ENCODE measurements at places on chromosomes 5 and 9.
A peak's percentile ranks its signal among the peaks of the same experiment; 100 is the strongest.

DNA sequence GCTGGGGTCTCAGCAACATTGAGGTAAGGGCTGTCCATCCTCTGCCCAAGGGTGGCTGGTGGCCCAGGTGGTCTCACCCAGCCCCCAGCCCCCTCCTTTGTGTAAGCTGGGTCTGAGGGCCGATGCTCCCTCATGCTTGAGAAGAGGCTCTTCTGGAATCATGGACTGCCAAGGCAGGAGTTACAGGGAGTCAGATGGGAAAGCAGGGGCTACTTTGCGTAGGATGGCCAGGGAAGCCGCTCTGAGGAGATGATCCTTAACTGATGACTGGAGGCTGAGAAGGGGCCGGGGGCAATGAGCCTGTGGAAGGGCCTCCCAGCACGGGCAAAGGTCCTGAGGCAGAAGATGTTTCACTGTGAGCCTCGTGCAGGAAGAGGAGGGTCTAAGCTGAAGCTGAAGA lies 23.7 kb downstream of the NKX2-5 start:
- H3K4me3 ChIP-seq, result no peak overlapping the region
- H3K27ac ChIP-seq, result no peak overlapping the region
- no peak for DNase-seq
- no peaks in the 10 kb centered on the region for H3K27me3 ChIP-seq
- no peaks in the 10 kb centered on the region for H3K4me1 ChIP-seq

GRCh38 chr9:127149463-127150390 lies 27.3 kb upstream of the ANGPTL2 start:
- no peak overlapping the region for H3K27ac ChIP-seq
- no peaks in the 10 kb centered on the region for H3K36me3 ChIP-seq
- H3K4me1 ChIP-seq, result no peaks in the 10 kb centered on the region
- DNase-seq, result no peak
- H3K27me3 ChIP-seq, result no peaks in the 10 kb centered on the region
- no peak overlapping the region for H3K4me3 ChIP-seq

GRCh38 chr9:114223564-114224246 lies 68.4 kb downstream of the COL27A1 start:
- H3K27me3 ChIP-seq, result no peaks in the 10 kb centered on the region
- no peak for DNase-seq
- H3K36me3 ChIP-seq, result no peaks in the 10 kb centered on the region
- H3K4me3 ChIP-seq, result no peak overlapping the region

DNA sequence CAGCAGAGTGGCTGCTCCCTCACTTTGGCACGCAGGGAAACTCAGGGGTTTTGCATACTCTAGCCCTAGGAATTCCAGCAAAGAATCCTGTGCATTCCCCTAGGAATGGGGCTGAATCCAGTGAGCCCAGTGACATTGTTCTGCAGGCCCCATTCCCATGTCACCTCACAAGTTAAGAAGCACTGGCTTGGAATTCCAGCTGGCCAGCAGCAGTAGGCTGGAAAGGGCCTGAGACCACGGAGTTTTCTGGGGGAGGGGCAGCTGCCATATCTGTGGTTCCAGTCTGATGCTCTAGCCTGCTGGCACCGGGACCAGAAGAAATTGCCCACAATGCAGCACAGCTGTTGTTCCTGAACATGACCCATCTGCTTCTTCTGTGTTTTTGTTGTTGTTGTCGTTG lies 217.6 kb upstream of the DMRTA1 start:
- no peaks in the 10 kb centered on the region for H3K4me1 ChIP-seq
- no peaks in the 10 kb centered on the region for H3K27me3 ChIP-seq
- DNase-seq, result no peak
- H3K4me3 ChIP-seq, result no peak overlapping the region
- H3K27ac ChIP-seq, result no peak overlapping the region

- peaks cover 3% of the 10 kb centered on the region for H3K36me3 ChIP-seq
- peak overlapping the region; percentile 36 for H3K4me3 ChIP-seq
- H3K27me3 ChIP-seq, result no peaks in the 10 kb centered on the region
- no peak for DNase-seq
- H3K27ac ChIP-seq, result no peak overlapping the region
Observed at GRCh38 chr5:132526290-132526973, 16.9 kb downstream of the IL5 start.

GRCh38 chr5:115544043-115544435 lies 536 bp downstream of the FEM1C start:
- H3K36me3 ChIP-seq, result no peaks in the 10 kb centered on the region
- H3K4me3 ChIP-seq, result peak overlapping the region; percentile 85
- no peaks in the 10 kb centered on the region for H3K4me1 ChIP-seq
- peak overlapping the region; percentile 99 for H3K27ac ChIP-seq
- peak; percentile 57 for DNase-seq

- H3K36me3 ChIP-seq, result no peaks in the 10 kb centered on the region
- H3K4me1 ChIP-seq, result peaks cover 10% of the 10 kb centered on the region
- H3K27ac ChIP-seq, result peak overlapping the region; percentile 7
- H3K4me3 ChIP-seq, result no peak overlapping the region
- no peaks in the 10 kb centered on the region for H3K27me3 ChIP-seq
Observed at GRCh38 chr9:136563646-136564325, 17.9 kb upstream of the NOTCH1 start.

DNA sequence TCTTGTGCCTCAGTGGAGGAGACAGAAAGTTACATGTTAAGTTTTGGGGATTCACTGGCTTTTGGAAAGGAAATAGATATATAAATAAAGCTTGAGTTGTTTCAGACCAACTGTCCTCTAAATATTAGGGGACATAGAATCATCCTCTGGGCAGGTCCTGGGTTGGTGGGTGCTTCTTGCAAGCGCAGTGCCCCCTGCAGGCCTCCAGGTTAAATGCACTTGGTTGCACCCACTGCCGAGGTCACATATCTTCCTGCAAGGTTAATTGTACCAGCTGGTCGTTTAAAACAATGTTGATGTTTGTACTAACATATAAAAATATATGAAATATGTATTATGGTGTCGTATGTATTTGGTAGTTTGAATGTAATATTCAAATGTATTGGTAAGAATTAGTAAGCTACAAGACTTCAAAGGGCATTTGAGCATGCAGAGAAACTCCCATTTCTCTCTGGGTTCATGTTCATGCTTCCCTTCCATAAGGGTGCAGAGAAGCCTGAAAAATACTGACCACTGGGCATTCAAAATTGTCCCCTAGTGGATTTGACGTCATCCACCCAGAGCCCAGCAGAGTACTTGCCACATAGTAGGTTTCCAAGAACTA lies 87.0 kb downstream of the ZNF618 start:
- no peaks in the 10 kb centered on the region for H3K4me1 ChIP-seq
- no peak for DNase-seq
- H3K36me3 ChIP-seq, result no peaks in the 10 kb centered on the region
- no peak overlapping the region for H3K4me3 ChIP-seq

DNA sequence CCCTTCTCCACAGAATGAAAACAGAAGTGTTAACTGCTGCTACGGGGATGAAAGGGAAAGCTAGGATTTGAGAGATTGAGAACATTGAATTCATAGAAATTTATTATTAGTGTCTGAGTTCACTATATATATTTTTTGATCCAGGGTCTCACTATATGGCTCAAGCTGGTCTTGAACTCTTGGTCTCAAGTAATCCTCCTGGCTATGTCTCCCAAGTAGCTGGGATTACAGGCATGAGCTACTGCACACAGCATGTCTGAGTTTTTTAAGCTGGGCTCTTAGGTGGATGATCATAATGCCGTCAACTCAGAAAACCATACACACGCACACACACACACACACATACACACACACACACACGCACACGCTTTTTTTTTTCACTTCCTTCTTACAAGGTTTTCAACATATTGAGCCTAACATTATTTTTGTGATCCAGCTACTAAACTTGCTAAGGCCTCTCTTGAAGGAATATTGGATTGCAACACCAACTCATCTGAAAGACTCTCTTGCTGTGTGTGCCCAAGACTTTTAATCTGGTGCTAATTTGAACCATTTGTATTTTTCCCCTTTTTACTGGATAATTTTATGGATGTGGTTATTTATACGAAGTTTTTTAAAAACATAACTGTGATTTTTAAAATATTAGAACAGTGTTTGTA lies 1045.4 kb downstream of the DTWD2 start:
- DNase-seq, result no peak
- no peaks in the 10 kb centered on the region for H3K36me3 ChIP-seq
- no peak overlapping the region for H3K4me3 ChIP-seq
- no peaks in the 10 kb centered on the region for H3K4me1 ChIP-seq
- H3K27me3 ChIP-seq, result no peaks in the 10 kb centered on the region

GRCh38 chr5:107090506-107090905 lies 580.2 kb downstream of the EFNA5 start:
- H3K27me3 ChIP-seq, result no peaks in the 10 kb centered on the region
- no peaks in the 10 kb centered on the region for H3K36me3 ChIP-seq
- no peaks in the 10 kb centered on the region for H3K4me1 ChIP-seq
- no peak overlapping the region for H3K27ac ChIP-seq

DNA sequence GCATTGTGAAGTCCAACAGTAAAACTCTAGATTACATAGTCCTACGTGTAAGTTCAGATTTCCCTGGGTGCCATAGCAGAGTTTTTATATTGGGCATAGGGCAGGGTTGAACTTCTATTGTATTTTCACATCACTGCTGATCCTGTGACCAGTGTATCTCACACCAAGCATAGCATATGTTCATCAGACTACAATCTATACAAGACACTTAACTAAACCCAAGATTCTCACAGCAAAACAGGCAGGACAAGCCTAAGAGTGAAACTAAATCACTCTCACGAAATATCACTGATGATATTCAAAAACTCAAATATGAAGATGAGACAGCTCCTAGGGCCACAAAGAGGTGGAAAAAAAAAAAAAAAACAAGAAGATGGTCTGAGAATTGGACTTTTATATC lies 3.2 kb upstream of the PPP1R2B start:
- H3K4me3 ChIP-seq, result no peak overlapping the region
- no peaks in the 10 kb centered on the region for H3K4me1 ChIP-seq
- no peak overlapping the region for H3K27ac ChIP-seq
- no peak for DNase-seq
- H3K27me3 ChIP-seq, result no peaks in the 10 kb centered on the region
- H3K36me3 ChIP-seq, result no peaks in the 10 kb centered on the region

DNA sequence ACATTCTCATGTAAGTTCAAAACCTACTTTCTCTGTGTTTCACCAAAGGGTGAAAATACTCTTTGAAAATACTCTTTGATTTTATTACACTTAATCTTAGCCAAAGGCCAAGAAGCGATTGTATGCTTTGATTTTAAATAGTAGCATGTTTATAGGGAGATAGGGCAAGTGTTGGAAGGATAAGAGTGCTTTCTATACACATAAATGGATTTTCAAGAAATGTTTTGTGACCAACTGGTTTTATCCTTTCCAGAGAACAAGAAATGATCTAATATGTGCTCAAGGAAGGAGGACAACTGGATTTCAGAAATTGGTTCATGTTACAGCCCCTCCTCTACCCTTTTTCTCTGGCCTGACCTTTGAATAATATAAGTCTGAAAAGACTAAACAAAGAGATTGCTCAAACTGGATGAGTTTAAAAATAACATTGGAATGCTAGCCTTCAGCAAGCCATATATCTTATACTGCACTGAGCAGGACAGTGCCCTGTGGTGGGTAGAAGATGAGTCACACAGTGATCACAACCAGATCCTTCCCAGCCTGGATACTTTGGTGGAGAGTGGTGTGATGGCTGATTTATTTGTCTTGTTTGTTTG lies 13.1 kb downstream of the PALM2AKAP2 start:
- H3K4me1 ChIP-seq, result no peaks in the 10 kb centered on the region
- H3K27ac ChIP-seq, result no peak overlapping the region
- DNase-seq, result no peak
- no peak overlapping the region for H3K4me3 ChIP-seq

DNA sequence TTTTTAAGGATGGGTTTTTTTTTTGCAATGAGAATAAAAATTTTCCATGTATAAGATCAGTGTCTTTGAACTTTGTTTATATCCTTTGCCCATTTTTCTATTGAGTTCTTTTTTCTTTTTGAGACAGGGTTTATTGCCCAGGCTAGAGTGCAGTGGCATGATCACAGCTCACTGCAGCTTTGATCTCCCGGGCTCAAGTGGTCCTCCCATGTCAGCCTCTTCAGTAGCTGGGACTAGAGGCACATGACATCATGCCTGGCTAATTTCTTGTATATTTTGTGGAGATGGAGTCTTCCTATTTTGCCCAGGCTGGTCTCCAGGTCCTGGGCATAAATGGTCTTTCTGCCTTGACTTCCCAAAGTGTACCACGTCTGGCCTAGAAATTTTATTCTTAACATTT lies 21.2 kb downstream of the GPBP1 start:
- H3K27me3 ChIP-seq, result no peaks in the 10 kb centered on the region
- H3K36me3 ChIP-seq, result no peaks in the 10 kb centered on the region
- no peaks in the 10 kb centered on the region for H3K4me1 ChIP-seq
- no peak overlapping the region for H3K4me3 ChIP-seq
- no peak overlapping the region for H3K27ac ChIP-seq
- DNase-seq, result no peak

GRCh38 chr5:160703547-160704189 lies 148.3 kb downstream of the ATP10B start:
- H3K27ac ChIP-seq, result no peak overlapping the region
- no peaks in the 10 kb centered on the region for H3K36me3 ChIP-seq
- H3K4me3 ChIP-seq, result no peak overlapping the region
- no peak for DNase-seq
- no peaks in the 10 kb centered on the region for H3K4me1 ChIP-seq

DNA sequence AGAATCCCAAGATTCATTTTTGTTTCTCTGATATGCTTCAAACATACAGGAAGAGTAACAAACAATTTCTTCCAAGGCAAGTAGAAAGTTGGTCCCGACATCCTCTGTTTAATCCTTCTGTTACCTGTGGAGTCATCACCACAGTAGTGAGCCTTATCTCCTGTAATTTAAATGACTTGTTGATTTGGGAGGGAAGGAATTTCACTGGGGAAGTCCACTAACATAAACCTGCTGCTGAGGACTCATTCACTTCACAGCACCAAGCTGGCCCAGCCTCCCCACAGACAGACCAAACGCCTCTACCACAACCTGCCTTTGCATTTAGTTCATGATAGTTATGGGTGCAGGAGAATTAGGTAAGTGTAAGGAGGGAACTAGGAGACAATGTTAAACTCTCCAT lies 63.2 kb downstream of the PRKACG start:
- H3K36me3 ChIP-seq, result no peaks in the 10 kb centered on the region
- no peaks in the 10 kb centered on the region for H3K4me1 ChIP-seq
- H3K27me3 ChIP-seq, result no peaks in the 10 kb centered on the region
- no peak for DNase-seq

GRCh38 chr5:90949469-90950358 lies 391.1 kb downstream of the ADGRV1 start:
- no peak overlapping the region for H3K27ac ChIP-seq
- DNase-seq, result no peak
- H3K4me1 ChIP-seq, result no peaks in the 10 kb centered on the region
- no peaks in the 10 kb centered on the region for H3K36me3 ChIP-seq
- H3K4me3 ChIP-seq, result no peak overlapping the region

All from breast epithelium (tissue), 4 donors.